ENCODE measurements at places on chromosomes 2 and 18. TPM values are rescaled to one million over a fixed set of nuclear protein-coding genes. Genes with fewer than 3 reads are reported as not detected.

DNA sequence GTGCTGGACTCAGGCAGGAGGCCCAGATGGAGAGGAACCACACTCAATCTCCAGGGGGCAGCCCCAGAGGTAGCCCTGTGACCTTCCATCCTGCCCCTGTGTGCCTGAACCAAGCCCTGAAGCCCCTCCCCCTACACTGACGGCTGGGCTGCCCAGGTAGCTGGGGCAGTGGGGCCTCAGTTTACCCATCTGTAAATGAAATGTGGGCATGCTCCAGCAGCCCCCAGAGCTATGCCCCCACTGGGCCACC, 15.8 kb downstream of the CROCC2 start:
- DNase-seq = no peak

CDH19 gene
- 0.78 TPM for total RNA-seq

GLI2 gene
- 7.3 TPM for total RNA-seq

ROCK2 gene
- total RNA-seq = 71.0 TPM

- DNase-seq = peak; percentile 16
Measured at GRCh38 chr2:46036929-46037328, 260.3 kb upstream of the EPAS1 start.

DNA sequence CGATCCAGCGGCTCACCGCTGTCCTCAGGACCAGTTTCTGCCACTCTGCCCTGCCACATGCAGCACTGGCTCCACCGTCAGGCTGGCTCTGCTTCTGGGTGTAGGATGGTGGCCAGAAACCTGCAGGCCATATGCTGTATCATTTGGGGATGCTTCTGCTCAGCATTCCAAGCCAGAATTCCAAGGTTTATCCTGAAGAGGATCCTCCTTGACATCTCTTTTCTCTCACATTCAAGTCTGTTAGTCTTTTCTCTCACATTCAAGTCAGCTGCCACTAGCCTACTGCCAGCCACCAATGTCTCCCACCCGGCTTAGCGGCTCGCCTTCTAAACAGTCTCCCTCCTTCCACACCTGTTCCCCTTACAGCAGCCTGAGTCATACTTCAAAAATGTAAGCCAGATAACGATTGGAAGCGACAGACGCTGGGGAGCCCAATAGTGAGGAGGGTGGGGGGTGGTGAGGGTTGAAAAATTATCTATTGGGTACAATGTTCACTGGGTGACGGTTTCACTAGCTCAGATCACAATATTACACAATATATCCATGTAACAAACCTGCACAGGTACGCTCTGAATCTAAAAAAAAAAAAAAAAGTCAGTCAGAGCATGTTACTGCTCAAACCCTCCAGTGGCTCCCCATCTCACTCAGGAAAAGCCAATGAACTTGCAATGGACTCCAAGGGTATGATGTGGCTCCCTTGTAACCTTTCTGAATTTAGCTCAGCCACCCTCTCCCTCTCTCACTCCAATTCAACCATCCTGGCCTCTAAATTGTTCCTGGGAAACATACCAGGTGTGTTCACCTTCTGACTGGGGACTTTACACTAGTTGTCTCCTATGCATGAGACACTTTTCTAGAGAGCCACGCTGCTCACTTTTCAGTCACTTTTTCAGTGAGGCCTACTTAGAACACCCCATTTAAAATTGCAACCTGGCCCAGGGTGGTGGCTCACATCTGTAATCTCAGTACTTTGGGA, 38.8 kb upstream of the SP3 start:
- peak; percentile 45 for DNase-seq

GRCh38 chr2:11067221-11068078, 87.8 kb upstream of the SLC66A3 start:
- DNase-seq = no peak

DNA sequence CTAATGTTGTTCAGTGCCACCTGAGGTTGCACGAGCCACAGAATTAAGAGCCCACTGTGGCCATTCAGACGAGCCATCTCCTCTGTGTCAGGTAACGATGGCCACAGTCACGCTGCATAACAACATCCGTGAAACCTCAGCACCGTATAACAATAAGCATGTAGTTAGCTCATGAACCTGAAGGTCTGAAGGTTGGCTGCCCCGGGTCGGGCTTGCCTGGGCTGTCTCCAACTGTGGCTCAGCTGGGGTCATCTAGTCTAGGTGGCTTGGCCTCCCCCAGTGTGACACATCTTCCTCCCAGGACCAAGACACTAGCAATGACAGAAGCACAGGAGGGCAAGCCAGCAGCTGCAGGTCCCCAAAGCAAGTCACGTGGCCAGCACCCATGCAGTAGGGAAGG, 258.0 kb downstream of the GLI2 start:
- DNase-seq = no peak
